Activated CD4-positive, alpha-beta T cell treated with anti-CD3 and anti-CD28 coated beads for 1 hour (primary cell): ENCODE measurements at places on chromosomes 12 and 14.

GRCh38 chr14:49598189-49598484, 603 bp upstream of the LRR1 start:
- no peak for DNase-seq

DNA sequence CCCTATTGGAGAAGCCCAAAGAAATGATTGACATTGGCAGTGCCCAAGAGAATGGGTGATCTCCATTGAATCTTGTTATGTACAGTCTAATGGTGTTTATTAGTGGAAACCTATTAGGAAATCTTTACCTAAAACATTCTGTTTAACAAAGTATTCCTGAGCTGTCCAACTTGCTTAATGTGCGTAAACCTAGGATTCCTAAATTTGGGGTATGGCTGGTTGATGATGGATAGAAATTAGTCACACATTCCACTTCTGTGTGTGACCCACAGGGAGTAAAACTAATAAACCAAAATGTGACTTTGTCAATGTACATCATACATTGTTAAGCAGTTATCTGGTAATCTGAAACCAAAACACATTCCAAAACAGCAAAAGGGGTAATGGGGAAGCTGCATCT, 761.3 kb downstream of the FSCB start:
- DNase-seq: no peak

GRCh38 chr12:12542964-12543363, 19.7 kb downstream of the DUSP16 start:
- DNase-seq: no peak

DNA sequence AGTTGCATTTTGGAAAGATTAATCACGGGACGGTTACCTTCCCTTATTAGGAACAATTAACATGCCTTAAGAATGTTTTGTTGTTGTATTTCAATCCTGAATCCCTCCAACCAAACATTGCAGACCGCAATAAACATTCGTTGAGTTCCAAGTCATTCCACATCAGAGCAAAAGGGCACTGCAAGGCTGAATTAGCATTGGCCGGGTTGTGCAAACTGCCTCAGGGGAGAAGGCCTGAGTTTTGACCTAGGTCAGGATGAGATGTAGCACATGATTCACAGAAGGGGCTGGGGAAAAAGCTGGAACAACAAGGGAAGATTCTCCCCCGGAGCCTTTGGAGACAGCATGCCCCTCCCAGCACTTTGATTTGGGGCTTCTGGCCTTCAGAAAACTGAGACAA, 82.1 kb upstream of the BDKRB2 start:
- no peak for DNase-seq

- no peak for DNase-seq
Observed at GRCh38 chr14:105015242-105015641, 5.6 kb downstream of the CDCA4 start.

GRCh38 chr12:41402801-41403200, 214.7 kb downstream of the PDZRN4 start:
- no peak for DNase-seq

DNA sequence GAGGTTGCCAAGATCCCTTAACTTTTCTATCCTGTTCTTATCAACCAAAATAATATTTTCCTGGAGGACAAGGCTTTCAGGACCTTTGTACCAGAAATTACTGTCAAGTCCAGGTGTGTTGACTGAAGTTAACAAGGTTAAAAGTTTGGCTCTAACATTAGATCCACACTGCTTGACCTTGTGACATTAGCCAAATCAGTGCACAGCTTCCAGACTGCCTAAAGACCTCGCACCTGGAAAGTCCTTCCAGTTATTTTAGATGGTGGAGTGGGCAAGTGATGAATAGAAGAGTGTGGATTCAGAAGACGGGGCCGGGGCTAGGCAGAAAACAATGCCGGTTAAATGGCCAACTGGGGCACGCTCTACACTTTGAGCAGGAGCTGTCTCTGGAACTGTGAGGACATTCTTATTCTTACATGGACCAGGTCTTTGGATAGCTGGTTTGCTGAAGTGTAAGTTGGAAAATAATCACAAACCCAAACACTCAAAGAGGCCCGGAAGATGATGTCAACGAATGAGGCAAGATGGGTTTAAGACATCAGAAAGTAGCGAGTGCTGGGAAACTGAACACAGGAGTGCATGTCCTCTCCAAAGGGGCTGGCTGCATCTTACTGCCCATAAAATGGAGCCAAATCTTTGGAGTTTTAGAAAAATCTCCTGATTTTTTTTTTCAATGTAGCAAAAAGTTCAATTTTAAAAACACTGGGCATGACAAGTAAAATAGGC, 56.3 kb downstream of the NIN start:
- DNase-seq: no peak

DNA sequence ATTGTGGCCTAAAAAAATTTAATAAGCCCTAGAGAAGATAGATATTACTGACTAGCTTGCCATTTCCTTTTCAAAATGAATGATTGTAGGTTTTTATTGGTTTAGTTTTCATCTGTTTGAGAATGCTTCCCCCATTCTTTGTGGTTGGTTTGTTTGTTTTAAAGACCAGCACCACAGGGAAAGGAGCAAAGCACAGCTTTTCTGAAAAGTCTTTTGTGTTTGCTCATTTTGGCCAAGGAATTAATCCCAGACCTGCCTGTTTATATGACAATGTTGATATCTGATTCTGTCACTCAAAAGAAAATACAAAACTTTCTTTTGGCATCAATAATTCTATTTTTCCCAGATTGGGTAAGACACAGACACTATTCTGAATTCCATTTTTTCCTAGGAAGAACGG, 312.5 kb upstream of the FLRT2 start:
- DNase-seq: no peak

DNA sequence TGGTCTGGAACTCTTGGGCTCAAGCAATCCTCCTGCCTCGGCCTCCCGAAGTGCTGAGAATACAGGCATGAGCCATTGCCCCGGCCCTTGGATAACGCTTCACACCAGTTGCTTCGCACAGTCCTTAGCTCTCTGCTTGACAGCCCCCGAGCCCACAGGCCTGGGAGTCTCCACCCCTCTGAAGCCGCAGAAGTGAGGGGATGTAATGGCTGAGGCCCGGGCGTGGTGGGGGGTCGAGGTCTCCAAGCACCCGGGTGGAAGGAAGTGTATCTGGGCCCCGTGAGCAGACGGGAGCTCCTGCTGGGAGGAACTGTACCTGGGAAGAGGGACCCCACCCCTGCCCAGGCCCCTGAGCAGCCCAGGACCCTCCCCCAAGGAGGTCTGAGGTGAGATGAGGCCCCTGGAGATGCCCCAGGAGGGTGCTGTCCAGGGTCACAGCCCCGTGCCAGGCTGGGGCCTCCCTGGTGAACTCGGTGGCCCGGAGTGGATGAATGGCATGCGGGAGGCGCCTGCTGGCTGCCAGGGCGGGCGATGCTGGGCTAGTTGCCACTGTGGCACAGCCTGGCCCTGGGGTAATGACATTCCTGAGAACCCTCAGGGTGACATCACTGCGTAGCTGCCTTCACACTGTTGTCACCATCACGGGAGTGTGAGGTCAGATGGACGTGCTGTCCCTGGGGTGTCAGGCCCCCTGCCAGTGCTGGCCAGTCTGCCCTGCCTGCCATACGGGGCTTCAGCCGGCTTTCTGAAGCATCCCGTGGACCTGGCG, 48.9 kb downstream of the KIF26A start:
- DNase-seq: no peak

DNA sequence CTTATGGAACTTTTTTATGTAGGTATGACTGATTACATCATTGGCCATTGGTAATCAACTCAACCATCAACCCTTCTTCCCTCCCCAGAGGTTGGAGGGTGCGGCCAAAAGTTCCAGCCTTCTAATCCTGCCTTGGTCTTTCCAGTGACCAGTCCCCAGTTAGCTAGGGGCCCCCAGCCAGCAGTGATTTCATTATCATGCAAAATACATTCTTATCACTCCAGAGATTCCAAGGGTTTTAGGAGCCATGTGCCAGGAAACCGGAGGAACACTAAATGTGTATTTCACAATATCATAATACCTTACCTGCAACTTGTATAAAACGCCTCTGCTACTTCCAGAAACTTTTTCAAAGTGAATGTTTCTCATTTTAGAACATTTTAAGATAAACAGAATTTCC, 181.5 kb upstream of the PELI2 start:
- no peak for DNase-seq

DNA sequence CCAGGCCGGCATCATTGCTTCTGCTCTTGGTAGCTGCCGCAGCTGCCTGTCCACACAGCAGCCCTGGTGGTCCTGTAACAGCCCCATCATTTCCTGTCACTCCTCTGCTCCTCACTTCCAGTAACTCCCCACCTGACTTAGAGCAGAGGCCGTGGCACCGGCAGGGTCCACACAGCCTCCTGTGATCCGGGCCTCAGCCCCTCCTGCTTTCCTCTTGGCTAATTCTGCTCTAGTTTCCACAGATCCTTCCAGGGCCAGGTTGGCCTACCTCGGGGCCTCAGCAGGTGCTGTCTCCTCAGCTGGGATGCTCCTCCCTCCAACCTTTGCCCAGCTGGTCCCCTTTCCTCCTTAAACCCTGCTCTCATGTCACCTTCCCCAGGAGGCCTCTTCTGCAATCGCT, 80.2 kb downstream of the FZD10 start:
- no peak for DNase-seq

- no peak for DNase-seq
Observed at GRCh38 chr12:6084969-6085450, 39.5 kb downstream of the VWF start.

GRCh38 chr12:128267131-128267622, at the start of gene TMEM132C:
Gene TMEM132C, plus strand, starts transcription at chr12:128267170. Its CDS starts 233 bp downstream, at chr12:128267403.
- no peak for DNase-seq

GRCh38 chr12:75288860-75289259, 41.3 kb downstream of the CAPS2 start:
- no peak for DNase-seq

DNA sequence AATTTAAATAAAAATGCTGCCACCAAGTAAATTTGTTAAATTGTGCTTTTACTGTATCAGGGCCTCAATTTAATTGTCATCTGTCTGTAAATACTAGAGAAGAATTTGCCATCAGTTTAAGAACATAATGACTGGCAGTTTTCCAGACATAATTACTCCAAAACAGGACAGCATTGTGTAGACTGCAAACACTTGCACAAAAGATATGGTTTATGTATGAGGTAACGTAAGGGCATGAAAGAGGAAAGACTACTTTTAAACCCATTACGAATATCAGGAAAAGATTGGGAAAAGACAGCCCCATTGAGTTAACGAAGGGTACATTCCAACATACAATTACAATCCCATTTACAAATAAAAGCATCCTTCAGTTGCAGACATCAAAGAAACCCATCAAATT, 59.8 kb upstream of the KRR1 start:
- DNase-seq: no peak

DNA sequence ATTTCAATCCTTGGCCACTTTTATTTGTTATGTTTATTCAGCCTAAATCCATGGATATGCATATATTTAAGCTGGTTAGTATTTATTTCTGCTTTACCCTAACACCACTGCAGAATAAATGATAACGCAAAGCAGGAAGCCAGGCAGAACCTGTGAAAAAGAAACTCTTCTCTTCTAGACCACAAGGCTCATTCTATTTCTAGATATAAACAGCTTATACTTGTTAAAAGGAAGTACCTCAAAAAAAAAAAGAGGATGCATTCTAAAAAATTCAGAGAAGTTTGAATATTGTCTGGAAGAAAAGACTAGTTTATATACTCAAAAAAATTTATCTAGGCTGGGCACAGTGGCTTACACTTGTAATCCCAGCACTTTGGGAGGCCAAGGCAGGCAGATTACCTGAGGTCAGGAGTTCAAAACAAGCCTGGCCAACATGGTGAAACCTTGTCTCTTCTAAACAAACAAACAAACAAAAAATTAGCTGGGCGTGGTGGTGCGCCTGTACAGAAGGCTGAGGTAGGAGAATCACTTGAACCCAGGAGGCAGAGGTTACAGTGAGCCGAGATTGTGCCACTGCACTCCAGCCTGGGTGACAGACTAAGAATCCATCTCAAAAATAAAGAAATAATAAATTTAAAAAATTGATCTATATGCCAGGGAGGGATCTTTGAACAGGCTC, 55.8 kb downstream of the GALNT4 start:
- no peak for DNase-seq

GRCh38 chr14:104722938-104723650, 935 bp upstream of the ADSS1 start:
- DNase-seq: no peak

DNA sequence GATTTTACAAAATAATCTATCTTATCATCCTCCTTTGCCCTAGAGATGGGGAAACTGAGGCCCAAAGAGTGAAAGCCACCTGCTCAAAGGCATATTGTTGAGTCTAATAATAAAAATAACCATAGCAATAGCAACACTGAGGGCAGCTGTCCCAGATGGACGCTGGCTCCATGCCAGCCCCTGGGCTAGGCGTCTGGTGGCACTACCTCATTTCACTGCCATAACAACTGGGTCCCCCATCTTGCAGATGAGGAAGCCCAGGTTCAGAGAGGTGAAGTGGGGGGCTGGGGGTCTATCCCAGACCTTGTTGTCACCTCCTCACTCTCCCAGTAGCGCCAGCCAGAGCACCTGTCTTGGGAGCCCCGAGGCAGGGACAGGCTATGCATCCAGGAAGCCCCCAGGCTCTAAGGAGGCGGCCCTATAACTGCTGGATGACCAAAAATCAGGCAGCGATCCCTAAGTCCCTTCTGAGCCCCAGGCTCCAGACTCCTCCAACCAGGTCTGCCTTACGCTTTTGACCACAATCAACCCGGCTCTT, 12.8 kb downstream of the BDKRB2 start:
- no peak for DNase-seq

- DNase-seq: no peak
Observed at GRCh38 chr14:37082449-37082848, 90.0 kb downstream of the SLC25A21 start.

GRCh38 chr12:92369636-92370035, 224.0 kb upstream of the BTG1 start:
- no peak for DNase-seq

DNA sequence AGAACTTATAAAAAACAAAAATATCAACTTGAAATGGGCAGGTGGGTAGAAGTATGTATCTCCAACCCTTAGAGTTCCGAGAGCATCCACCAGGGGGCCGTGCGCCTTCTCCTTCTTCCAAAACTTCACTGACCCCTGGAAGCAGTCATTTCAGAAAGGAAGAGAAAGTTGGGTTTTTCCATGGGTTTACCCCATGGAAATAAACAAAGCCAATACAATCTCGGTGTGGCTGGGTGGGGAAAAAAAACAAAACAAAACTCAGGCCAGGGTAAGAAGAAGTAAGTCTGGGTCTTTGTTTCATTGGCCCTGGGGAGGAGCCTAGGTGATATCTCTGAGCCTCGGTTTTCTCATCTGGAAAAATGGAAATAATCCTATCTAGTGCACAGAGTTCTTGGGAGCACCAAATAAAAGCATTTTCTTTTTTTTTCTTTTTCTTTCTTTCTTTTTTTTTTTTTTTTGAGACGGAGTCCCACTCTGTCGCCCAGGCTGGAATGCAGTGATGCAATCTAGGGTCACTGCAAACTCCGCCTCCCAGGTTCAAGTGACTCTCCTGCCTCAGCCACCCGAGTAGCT, 33.6 kb upstream of the HNF1A start:
- peak; percentile 43 for DNase-seq

- no peak for DNase-seq
Observed at GRCh38 chr12:26112703-26113147, 12.1 kb downstream of the BHLHE41 start.

- no peak for DNase-seq
Observed at GRCh38 chr12:45050751-45051571, at the start of gene DBX2. Gene DBX2, minus strand, starts transcription at chr12:45051099. Its CDS starts 172 bp downstream, at chr12:45050927.

GRCh38 chr12:132078190-132078589, 65.9 kb downstream of the DDX51 start:
- no peak for DNase-seq

- DNase-seq: no peak
Observed at GRCh38 chr12:100229876-100230275, 29.3 kb downstream of the ACTR6 start.

GRCh38 chr12:13472690-13473089, 276.2 kb downstream of the EMP1 start:
- DNase-seq: no peak
